ENCODE measurements at places on chromosomes 6 and 20. TPM values are rescaled to one million over a fixed set of nuclear protein-coding genes. Genes with fewer than 3 reads are reported as not detected.

DNA sequence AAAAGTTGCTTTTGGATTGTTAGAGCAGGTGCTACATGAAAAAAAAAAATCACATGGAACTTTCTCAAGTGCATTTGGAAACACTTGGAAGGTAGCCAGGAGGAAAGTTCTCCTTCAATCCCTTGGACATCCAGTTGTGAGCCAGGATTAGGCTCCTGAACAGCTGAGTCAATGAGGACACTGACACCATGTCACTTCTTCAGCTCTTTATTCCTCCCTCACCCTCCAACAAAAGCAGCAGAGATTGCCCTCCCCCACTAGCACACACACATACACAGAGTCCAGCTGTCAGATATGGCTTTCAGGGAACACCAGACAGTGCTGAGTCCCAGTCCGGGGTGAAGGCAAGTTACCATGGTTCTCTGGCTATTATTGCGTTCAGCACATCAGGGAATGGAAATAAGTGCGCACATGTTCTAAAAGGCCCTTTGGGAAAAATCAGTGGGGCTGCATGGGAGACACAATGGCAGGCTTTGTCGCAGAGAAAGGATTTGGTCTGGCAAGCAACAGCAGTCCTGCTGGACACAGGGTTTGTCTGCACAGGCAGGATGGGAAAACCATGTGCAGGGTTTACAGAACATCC lies 124.7 kb upstream of the MARCKS start:
- H3K36me3 ChIP-seq = no peaks in the 10 kb centered on the region
- H3K4me3 ChIP-seq = peak overlapping the region; percentile 5
- H3K4me1 ChIP-seq = peaks cover 15% of the 10 kb centered on the region
- H3K27me3 ChIP-seq = no peaks in the 10 kb centered on the region

Gene C6orf132
- 1.8 TPM for total RNA-seq

DNA sequence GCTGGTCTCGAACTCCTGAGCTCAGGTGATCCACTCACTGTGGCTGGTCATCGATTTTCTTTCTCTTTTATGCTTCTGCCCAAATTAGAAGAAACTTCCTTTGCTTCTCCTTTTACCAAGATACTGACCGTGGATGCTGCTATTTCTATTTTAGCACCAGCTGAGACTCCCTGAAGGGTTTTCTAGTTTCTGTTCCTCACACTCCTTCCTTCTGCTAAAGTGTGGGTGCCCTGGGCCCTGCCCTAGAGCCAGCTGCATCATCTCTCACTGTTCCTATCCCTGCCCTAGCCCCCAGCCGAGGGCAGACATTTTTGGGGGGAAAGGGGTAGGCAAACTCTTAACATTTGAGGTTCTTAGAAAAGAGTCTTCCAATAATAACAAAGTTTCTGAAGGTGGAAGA lies 6.3 kb downstream of the SMOC2 start:
- H3K4me1 ChIP-seq = peaks cover 22% of the 10 kb centered on the region
- no peak for DNase-seq
- peaks cover 30% of the 10 kb centered on the region for H3K27me3 ChIP-seq
- H3K36me3 ChIP-seq = no peaks in the 10 kb centered on the region
- H3K4me3 ChIP-seq = no peak overlapping the region

GRCh38 chr6:129351807-129352206 lies 358.2 kb downstream of the ARHGAP18 start:
- H3K4me3 ChIP-seq = no peak overlapping the region
- H3K4me1 ChIP-seq = no peaks in the 10 kb centered on the region
- H3K27ac ChIP-seq = no peak overlapping the region
- H3K36me3 ChIP-seq = no peaks in the 10 kb centered on the region
- no peak for DNase-seq

DNA sequence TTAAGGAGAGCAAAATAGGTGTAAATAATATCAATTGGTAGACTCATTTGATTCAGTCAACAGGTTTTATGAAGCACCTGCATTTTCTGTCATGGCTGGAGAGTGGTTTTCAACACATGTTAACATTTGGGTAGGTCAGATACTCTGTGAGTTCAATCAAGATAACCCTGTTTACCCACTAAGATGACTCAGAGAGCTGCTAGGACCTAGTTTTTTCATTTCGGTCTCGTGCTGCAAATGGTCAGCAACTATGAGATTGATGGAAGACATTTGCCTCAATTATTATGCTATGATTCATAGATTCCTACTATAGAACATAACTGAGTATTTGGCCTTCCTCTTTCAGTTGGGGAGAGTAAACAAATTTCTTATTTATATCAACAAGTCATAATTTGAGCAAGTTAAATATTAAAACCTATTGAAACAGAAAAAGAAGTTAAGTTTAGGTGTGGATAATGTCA lies 391.4 kb upstream of the CITED2 start:
- H3K4me3 ChIP-seq = no peak overlapping the region
- H3K27ac ChIP-seq = no peak overlapping the region
- no peak for DNase-seq
- no peaks in the 10 kb centered on the region for H3K36me3 ChIP-seq

GRCh38 chr6:41651246-41651961 lies 13.1 kb downstream of the MDFI start:
- no peaks in the 10 kb centered on the region for H3K36me3 ChIP-seq
- H3K27ac ChIP-seq = no peak overlapping the region
- DNase-seq = no peak
- H3K27me3 ChIP-seq = no peaks in the 10 kb centered on the region

GRCh38 chr6:15642276-15642675 lies 20.6 kb downstream of the DTNBP1 start:
- no peaks in the 10 kb centered on the region for H3K27me3 ChIP-seq
- peaks cover 5% of the 10 kb centered on the region for H3K4me1 ChIP-seq
- H3K27ac ChIP-seq = no peak overlapping the region
- no peak overlapping the region for H3K4me3 ChIP-seq
- DNase-seq = no peak
- peaks cover 6% of the 10 kb centered on the region for H3K36me3 ChIP-seq

Gene EFCAB8
- not detected for total RNA-seq

DNA sequence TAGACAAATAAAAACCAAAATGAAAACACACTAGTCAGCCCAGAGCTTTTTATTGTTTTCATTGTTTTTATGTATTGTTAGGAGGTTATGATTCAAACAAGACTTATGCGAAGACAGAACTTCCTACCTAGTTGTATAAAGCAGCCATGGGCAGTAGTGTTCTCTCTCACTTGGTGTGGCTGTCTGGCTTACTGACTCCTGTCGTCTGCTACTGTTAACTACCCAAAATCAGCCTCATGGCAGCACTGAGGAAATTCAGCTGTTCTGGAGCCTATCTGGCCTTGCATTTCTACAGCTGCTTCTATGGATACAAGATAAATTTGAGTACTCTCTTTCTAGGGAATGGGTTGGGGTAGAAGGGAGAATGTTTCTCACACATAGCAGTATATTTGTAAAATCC lies 20.4 kb downstream of the VTA1 start:
- H3K27me3 ChIP-seq = no peaks in the 10 kb centered on the region
- no peaks in the 10 kb centered on the region for H3K4me1 ChIP-seq
- H3K36me3 ChIP-seq = peaks cover 12% of the 10 kb centered on the region
- DNase-seq = no peak

Gene RHAG
- total RNA-seq = not detected

Gene ARMH2
- not detected for total RNA-seq

GRCh38 chr6:57064809-57065208 lies 18.3 kb downstream of the KIAA1586 start:
- H3K36me3 ChIP-seq = peaks cover 4% of the 10 kb centered on the region
- no peak for DNase-seq
- H3K27ac ChIP-seq = peak overlapping the region; percentile 17
- no peaks in the 10 kb centered on the region for H3K27me3 ChIP-seq
- peaks cover 8% of the 10 kb centered on the region for H3K4me1 ChIP-seq
- H3K4me3 ChIP-seq = no peak overlapping the region

DNA sequence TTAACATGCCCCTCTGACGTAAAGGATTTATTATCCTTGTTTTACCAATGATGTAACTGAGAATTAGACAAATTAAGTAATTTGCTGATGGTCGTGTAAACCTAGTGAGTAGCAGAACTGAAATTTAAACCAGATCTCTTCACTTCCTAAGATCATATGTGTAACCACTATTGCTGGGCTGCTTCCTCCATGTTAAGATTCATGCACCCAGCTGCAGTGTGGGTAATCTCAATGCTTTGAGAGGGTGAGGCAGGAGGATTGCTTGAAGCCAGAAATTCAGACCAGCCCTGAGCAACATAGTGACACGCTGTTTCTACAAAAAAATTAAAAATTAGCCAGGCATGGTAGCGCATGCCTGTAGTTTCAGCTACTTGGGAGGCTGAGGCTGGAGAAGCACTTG lies 97.9 kb downstream of the L3MBTL3 start:
- H3K4me1 ChIP-seq = no peaks in the 10 kb centered on the region
- no peaks in the 10 kb centered on the region for H3K36me3 ChIP-seq
- no peak for DNase-seq
- H3K4me3 ChIP-seq = no peak overlapping the region
- H3K27ac ChIP-seq = no peak overlapping the region

Gene SNAP25
- total RNA-seq = not detected

Gene LY86
- not detected for total RNA-seq

GRCh38 chr6:118810420-118811027 lies 83.4 kb upstream of the ASF1A start:
- no peaks in the 10 kb centered on the region for H3K27me3 ChIP-seq
- no peaks in the 10 kb centered on the region for H3K4me1 ChIP-seq
- H3K4me3 ChIP-seq = no peak overlapping the region
- H3K36me3 ChIP-seq = peaks cover 3% of the 10 kb centered on the region
- no peak for DNase-seq

- no peaks in the 10 kb centered on the region for H3K27me3 ChIP-seq
- H3K36me3 ChIP-seq = no peaks in the 10 kb centered on the region
- no peak overlapping the region for H3K27ac ChIP-seq
- no peak overlapping the region for H3K4me3 ChIP-seq
Measured at GRCh38 chr20:35248641-35249475, 22.4 kb downstream of the MMP24 start.

DNA sequence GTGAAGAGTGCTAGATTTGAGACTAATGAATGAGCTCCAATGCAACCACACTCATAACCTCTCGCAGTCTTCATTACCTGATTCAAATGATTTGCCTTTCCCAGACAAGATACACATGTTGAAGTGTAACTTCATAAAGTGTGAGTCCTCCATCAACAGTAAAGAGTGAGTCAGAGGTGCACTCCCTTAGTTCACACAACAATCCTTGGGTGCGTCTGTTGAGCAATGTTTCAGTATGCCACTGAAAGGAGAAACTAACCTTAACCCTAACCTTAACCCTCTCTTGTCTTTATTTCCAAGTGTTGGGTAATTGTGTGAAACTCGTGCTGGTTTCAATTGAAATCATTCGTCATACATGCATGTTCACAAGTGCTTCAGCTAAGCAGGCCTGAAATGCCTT lies 21.0 kb upstream of the RIN2 start:
- H3K27me3 ChIP-seq = no peaks in the 10 kb centered on the region
- DNase-seq = no peak
- H3K27ac ChIP-seq = no peak overlapping the region
- no peaks in the 10 kb centered on the region for H3K4me1 ChIP-seq

GRCh38 chr6:144594585-144594984 lies 309.4 kb downstream of the UTRN start:
- no peak for DNase-seq
- no peak overlapping the region for H3K27ac ChIP-seq
- H3K4me3 ChIP-seq = no peak overlapping the region
- no peaks in the 10 kb centered on the region for H3K27me3 ChIP-seq
- peaks cover 4% of the 10 kb centered on the region for H3K4me1 ChIP-seq
- no peaks in the 10 kb centered on the region for H3K36me3 ChIP-seq

Gene CAPN11
- total RNA-seq = 0.40 TPM

DNA sequence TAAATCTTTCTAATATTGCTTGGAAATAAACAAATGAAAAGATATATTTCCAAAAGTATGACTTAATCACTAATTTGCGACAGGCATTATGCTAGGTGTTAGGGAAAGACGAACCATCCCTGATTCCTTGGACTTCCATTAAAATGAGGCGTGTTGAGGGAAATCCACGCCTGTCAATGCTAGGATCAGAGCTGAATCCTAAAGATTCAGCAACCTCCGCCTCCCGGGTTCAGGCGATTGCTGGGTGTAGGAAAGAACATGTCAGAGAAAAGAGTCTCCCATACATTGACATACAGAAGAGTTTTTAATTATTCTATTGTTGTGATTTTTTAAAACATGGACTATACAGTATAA lies 16.8 kb upstream of the PRSS16 start:
- no peaks in the 10 kb centered on the region for H3K36me3 ChIP-seq
- DNase-seq = no peak
- no peaks in the 10 kb centered on the region for H3K4me1 ChIP-seq
- peaks cover 28% of the 10 kb centered on the region for H3K27me3 ChIP-seq

Gene PROCR
- 4.6 TPM for total RNA-seq

Gene VNN1
- not detected for total RNA-seq
